ENCODE measurements at places on chromosomes 2 and 18.
A peak's percentile ranks its signal among the peaks of the same experiment; 100 is the strongest.

- DNase-seq = no peak
These were observed 55.0 kb downstream of the CHST9 start for GRCh38 chr18:27130065-27130630.

GRCh38 chr2:48332286-48332685, 197.7 kb upstream of the STON1 start:
- no peak for DNase-seq

DNA sequence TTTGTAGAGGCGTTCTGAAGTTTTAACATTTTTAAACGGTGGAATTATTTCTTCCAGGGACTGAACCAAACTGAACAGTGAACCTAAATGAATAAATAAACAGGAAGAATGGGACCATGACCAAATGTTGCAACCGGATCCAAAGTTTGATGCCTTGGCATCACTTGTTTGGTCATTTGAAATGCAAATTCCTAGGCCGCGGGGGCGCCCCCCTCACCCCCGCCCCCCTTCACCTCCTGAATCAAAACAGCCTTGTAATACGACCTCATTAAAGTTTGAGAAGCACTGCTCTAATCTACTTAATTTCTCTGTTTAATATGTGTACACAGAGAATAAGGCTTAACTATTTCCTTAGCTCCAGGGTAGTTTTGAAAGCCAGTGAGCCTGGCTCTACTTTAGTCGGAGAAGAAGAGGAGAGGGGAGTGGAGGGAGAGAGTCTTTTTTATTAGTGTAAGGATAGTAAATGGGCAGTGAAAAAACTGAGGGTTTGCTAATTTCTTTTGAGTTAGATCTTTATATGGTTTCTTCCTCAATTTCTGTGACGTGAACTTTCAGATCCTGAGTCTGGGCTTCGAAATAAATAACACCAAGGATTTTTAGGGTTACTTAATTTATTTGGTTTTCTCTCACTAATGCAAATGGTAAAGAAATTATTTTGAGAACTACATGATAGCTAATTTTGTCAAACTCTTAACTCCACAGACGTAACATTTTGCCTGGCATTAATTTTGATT, 5.7 kb downstream of the C2orf80 start:
- DNase-seq = no peak

- no peak for DNase-seq
These were observed 6.2 kb upstream of the PLCL1 start for GRCh38 chr2:197798187-197798586.

GRCh38 chr18:64436111-64436510, 287.2 kb upstream of the LINC00305 start:
- DNase-seq = no peak

DNA sequence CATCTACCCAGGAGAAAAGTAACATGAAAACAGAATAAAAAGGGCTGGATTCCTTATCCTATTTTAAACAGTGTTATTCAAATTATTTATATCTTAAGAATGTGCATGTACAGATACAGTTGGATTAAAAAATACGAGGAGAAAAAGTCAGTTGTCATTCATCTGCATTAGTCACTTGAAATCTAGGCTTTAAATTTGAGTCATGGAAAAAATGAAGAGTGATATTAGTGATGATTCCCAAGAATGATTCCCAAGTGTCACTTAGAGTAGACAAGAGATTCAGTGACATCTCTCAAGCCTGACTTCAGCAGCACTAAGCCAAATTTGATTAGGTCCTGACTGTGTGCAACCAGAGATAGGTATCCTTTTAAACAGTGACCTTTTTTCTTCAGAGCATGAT, 394.2 kb downstream of the IRS1 start:
- no peak for DNase-seq

DNA sequence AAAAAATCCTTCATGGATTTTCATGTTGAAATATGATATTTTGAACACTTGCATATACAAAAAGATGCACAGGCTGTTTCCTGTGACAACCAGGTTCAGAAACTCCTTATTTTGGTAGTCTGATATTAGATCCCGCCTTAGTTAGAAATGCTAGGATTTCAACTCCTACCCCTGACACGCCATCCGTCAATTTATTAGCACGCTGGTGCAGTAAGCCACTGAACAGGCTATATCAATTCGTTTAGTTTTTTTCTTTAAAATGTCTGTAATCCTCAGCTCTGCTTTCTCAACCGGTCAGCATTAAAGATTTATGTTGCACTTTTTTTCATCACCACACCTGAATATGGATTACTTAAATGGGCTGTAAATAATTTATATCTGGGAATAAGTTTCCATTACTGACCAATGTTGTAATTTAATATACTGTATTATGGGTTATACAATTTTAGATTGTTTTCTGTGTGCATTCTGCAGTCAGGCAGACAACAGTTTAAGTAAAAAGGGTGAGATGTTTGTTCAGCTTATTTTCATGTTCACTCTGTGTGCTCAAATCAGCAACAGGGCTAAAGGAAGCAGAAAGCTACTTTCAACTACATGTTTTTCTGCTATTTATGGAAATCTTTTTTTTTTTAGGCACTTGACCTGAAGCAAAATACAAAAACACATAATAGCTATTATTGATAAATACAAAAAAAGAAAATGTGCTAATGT, 227.7 kb downstream of the ARHGAP15 start:
- no peak for DNase-seq

DNA sequence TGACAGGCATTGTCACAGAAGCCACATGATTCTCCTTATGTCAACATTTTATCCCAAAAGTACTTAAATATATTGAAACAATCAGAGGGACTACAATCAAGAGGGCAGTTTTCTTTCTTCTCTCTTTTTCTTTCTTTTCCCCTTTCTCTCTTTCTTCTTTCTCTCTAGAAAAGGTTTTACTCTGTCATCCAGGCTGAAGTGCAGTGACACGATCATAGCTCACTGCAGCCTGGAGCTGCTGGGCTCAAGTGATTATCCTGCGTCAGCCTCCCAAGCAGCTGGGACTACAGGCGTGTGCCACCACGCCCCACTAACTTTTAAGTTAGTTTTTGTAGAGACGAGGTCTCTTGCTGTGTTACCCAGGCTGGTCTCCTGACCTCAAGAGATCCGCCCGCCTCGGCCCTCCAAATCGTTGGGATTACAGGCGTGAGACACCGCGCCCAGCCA, 1.0 kb upstream of the PRKD3 start:
- DNase-seq = no peak

GRCh38 chr2:101150306-101151145, 656 bp downstream of the TBC1D8 start:
- DNase-seq = no peak

DNA sequence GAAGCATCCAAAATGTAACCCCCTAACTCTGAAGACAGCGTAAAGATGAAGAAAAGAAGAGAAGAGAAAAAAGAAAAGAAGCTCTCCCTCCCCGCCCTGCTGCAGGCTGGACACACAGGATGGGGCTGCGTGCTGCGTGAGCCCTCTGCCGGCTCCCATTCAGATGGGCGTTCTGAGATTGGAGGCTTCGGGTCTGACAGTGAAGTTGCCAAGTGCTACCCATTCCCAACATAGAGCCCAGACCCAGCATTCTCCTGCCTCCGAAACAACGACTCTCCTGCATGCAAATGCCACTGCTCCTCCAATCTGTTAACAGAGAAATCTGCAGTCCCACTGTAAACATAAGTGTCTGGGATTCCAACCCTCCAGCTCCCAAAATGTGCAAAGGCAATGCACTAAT, 234.9 kb downstream of the BCL11A start:
- no peak for DNase-seq

- peak; percentile 30 for DNase-seq
These were observed 58.4 kb downstream of the CTDP1 start for GRCh38 chr18:79738041-79738461.

DNA sequence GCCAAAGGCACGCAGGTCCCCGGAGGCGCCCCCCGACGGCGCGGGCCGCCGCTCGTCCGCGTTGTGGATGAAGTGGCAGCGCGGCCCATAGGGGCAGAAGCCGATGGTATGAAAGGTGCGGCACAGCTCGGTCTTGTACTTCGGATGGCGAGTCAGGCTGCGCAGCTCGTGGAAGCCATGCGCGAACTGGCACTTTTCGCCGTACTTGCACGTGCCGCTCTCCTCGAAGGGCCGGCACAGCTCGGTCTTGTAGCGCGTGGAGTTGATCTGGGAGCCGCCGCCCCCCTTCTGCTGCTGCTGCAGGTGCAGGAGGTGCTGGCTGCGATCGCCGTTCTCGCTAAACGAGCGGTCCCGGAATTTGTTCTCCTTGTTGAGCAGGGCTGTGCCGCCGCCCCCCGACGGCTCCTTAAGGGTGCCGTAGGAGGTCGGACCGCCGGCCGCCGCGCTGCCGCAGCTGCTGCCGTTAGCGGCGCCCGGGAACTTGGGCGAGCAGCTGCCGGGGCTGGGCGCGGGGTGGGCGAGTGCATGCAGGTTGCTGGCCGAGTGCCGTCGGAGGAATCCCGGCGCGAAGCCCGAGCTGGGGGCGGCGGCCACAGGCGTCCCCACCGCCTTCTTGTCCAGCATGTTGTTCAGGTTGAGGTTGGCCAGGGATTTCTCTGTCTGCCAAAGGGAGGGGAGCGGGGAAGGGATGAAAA, 1.2 kb downstream of the ZFP36L2 start:
- peak; percentile 66 for DNase-seq

- DNase-seq = no peak
These were observed 52.8 kb upstream of the IL1RL1 start for GRCh38 chr2:102258386-102259074.

Data from RWPE2 (cell line).